ENCODE measurements at places on chromosomes 7 and 10.

DNA sequence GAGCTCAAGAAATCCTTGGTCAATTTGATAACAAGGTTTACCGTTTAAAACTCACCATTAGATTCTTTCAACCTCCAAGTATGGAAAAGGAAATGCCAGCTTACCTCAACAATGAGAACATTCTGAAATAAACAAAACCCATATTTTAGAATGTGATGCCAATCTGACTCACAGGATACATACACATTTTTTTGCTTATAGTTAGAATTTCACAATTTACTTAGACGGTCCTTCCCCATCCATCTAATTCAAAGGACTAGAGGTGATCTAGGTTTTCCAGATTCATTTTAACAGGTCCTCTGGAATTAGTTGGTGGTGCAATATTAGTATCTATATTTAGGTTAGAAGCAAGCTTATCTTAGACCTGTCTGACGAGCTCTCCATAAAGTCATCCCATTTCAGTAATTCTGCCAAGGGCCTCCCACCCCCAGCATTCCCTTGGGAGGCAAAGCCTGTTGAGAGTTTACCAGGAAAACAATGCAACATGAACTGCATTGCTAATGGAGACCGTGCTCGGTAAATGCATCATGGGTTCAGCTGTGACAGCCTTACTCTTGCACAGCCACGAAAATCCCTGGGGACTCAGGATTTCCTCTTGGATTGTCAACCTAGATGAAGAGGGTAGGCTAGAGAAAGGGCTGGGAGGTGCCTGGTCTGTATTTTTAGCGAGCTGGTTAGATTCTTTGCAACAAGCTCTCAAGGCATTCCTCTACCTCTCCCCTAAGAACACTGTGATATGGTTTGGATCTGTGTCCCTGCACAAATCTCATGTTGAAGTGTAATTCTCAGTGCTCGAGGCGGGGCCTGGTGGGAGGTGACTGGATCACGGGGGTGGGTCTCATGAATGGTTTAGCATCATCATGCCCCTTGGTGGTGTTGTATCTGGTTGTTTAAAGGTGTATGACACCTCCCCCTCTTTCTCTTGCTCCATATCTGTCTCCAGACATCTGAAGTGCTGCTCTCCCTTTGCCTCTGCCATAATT is 93.8 kb downstream of the PRTFDC1 start:
- no peak for DNase-seq

DNA sequence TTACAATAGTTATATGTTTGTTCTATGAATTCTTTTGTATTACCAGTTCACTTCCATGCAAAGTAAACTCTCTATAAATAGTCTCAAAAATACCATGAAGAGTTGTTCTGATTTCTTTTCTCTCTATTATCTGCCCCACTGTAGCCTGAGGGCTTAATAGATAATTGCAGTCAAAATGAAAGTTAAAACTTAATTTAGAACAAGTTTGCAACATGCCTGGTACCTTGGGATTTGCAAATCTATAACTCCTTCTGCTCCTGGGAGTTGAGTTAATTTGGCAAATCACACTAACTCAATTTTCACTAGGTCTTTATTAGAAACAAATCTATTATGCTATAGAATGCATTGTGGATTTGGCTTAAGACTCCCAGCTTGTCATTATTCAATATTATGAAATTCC is 21.8 kb upstream of the NDUFA5 start:
- no peak for DNase-seq

DNA sequence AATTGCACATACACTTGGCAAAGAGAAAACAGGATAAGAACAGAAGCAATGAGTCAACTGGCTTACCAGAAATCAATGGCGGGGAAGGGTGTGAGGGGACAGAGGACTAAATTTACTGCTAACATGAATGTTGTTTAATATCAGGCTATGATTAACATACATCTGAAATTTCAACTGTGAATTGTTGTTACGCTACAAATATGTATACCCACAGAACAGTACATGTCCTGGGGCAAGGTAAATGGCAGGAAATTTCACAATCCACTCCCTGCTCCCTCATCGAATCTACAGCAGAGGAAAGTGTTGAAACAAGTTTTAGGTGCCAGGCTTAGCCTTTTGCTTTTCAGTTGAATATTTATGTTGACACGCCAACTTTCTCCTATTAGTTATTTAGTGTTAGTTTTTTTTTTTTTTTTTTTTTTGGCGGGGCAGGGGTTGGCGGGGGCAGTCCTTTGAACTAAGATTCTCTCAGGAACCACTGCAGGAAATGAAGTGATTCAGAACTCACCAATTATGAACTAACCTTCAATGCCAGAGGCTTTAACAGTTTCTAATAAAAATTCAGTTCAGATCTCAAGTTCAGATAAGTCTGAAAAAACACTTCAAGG is 99.0 kb downstream of the UBE2H start:
- no peak for DNase-seq

GRCh38 chr10:1860351-1860750 is 123.0 kb upstream of the ADARB2 start:
- DNase-seq = no peak

DNA sequence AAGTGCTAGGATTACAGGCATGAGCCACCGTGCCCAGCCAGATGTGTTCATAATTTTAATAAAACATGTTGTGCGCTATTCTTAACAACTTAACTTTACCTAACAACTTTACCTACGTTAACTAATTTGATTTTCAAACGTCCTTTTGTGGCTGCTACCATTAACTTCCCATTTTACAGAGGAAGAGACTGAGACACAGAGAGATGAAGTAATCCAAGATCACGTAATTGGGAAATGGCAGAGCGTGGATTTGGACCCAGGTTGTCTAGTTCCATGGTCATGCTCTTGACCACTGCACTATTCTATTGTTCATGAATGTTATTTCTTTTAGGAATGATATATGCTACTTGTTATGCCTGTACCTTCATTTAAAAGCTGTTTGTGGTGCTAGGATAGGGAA is 80.3 kb upstream of the MTPN start:
- no peak for DNase-seq

DNA sequence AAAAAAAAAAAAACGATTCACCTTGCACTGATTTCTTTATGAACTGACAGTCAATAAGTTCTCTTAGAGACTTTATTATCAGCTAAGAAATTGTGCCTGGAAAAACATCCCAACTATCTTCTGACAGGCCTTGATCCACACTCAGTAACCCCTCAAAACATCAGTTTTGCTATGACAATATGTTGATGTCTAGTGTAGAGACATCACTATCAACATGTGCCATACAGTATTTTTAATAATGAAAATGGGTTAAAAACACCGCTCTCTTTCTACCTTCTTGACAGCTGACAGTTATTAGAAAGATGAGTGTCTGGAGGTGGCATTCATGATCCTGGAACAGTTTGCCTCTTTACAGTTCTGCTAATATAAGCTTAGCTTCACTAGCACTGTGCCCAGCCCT is 175.8 kb upstream of the TMEM229A start:
- DNase-seq = no peak

DNA sequence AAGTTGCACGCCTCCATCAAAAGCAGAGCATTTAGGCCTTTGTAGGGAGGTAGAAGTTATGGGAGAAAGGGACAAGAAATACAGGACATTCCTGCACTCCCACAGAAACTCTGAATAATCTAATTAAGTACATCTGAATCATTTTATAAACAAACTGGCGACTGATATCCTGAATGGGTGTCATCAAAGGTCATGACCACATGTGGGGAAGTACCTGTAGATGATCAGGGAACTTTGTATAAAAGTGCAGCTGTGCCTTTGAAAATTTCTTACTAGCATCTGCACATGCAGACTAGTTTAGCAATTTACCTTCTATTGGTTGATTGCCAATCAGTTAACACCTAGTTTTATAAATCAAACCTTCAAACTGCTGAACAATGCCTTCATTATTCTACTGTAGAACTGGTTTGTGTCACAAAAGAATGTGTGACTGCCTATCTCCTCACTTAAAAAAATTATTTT is 17.1 kb downstream of the STEAP4 start:
- no peak for DNase-seq

DNA sequence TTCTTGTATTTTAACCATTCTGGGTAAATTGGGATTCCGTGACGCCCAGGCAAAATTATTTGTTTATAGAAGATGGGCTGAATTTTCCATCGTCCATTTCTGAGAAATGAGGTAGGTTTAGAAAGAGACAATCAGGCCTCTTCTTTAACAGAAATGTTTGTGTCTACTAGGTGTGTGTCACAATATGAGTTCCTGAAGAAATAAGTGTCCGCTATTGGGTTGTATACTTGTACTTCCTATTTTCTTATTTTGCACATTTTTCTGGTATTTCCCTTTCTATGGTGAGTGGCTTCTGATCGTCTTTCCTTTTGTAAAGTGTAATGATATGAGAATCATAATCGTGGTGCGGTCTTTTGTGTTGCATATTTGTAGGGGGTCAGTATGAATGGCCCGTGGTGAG is 83.9 kb downstream of the TCF7L2 start:
- DNase-seq = no peak

DNA sequence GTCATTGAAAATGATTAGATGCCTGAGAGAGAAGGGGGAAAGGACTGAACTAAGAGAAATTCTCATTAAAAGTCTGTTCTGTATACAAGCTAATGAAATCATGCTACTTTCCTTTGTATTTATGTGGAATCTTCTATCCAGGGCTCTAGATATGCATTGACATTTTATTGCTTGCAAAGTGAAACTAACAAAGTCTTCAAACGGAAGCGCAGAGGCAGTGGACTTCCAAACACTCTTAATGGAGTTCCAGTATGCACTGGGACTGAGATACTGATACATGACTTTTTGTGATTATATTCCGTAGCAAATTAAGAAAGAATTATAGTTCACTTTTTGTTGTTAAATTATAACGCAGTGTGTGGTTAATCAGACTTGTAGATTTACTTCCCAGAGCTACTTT is 166.8 kb upstream of the TBX20 start:
- DNase-seq = no peak

DNA sequence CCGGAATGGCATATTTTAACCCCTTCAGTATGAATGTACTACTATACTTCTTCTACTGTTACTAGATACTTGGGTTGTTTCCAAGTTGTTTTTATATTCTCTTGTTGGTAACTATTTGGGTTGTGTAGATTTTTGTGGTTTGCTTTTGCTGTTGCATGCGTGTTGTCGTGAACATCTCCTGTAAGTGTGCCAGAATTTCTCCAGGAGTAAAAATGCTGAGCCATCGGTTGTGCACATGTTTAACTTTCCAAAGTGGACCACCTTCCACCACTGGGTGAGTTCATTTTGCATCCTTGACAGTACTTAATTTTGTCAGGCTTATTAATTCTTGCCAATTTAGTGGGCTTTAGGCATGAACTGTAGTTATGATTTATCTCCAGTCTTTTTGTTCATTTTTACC is 47.9 kb downstream of the CSGALNACT2 start:
- DNase-seq = no peak

DNA sequence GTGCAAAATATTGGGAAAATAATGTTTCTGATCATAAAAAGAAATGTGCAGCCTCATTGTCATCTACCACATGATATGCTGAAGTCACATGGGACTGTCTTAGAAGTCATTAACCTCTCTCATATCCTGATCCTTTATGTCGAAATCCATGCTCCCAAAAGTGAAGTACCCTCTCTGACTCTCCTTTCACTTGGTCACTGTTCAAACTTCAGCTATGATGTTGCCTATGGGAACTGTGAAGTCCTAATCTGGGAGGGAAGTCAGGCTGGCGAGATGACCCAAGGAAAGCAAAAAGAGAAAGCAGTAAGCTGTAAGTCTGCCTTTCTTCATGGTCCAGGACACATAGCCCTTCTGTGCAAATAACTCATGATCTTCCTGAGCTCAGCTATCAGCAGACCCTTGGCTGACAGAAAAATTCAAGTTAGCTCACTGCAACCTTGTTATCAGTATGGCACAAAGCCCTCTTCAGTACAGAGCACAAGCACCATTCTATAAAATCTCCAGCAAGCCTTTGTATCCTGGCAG is 29.5 kb downstream of the WASL start:
- DNase-seq = no peak

GRCh38 chr7:73895626-73896025 is 34.7 kb downstream of the TMEM270 start:
- DNase-seq = no peak

DNA sequence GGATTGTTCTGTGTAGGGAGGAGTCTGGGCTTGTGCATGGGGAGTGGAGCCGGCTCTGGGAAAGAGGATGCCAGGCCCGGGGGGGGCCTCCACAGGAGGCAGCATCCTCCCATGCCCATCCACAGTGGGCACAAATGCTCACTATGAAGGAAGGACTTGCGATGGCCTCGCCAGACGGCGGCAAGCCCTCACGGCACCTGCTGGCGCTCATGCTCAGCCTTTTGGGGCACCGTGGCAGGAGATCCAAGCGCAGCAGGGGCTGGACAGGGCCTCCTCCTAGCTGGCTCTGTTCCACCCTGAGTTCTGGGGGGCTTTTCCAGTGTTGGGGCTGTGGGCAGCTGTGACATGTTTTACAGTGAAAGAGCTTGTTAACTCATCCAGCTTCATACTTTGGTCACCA is 15.2 kb downstream of the MDH2 start:
- DNase-seq = no peak

DNA sequence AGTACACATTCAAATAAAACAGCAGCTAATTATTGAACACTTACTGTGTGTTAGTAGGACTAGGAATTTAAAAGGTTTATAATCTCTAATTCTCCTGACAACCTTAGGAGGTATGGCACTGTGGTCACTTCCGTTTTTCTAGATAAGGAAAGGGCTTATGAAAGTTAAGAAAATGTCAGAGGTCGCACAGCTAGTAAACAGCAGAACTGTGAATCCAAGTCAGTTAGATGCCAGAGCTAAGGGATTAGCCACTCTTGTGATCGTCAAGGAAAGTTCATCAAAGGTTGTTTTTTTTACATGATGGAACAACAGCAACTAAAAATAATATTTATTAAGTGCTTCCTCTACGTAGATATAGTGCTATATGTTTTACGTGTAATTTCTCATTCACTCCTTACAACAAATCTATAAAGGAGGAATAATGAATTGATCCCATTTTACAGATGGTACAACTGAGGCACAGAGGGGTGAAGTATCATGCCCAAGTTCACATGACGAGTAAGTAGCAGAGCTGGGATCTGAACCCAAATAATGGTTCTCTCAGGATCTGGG is 84.9 kb downstream of the NAMPT start:
- DNase-seq = no peak

DNA sequence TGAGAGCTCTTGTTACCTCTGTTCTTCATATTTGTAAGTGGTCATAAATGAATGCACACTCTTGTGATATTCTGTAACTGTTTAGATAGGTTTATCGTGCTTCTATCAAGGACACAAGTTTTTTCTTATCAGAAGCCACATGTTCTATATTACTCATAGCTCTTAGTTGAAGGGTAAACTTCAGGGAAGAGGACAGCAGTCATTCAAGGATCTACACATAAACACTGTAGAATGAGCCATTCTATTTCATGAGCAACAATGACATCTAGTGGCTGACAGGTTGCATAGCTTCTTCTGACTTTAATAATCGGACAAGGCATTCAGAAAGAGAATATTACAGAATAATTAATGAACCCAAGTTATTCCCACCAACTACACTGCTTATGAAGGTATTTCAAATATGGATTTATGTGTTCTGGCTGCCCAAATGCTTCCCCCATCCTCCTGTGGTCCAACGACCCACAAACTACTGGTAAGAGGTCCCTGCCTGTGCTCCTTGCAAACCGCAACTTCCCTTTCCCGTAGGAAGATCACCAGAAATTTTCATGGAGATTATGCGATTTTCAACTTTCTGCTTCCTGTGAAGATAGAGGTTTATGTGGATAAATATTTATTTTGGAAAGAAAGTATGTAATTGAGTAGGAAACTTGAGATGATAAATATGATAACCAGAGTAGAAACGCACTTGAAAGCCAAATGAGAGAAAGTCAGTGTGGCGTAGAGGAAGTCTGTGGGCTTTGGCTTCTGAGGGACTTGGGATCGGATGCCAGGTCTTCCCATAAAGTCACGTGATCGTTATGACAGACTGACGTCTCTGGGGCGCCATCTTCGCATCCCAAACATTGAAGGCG is 16.8 kb upstream of the ABCB5 start:
- DNase-seq = no peak

Measured in activated naive CD8-positive, alpha-beta T cell treated with anti-CD3 and anti-CD28 coated beads, Interleukin-2, amount 50 U/mL, for 16 hours (primary cell).